ENCODE measurements at places on chromosomes 5 and 9. TPM values are rescaled to one million over a fixed set of nuclear protein-coding genes. Genes with fewer than 3 reads are reported as not detected.

DNA sequence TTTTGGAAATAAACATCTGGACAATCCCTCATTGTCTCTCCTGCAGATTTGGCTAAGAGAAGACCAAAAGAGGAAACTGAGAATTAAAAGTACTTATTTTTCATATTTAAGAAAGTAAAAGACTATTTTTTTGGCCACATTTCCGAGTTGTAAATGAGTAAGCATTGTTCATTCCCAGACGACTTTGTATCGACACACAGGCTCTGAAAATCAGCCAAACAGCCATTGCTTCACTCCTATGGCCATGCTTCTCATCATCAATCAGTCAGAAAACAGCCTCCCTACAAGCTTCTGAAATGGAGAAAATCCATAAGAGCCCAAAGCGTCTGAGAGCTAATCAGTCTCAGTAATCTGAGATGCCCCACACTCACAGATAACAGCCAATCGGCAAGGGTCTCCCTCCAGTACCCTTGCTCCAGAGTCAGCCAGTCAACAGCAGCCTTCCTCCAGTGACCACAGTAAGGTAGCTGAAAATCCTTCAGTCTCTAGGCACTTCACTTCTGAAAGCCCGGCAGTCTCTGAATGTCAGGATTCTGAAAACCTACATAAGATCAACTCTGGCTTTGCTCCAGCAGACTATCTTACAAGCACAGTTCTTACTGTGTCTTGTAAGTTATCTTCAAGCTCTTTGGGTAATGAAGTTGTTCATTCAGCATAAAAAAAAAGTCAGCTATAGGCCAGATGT is 30.9 kb downstream of the CDO1 start:
- no peak for DNase-seq

- no peak for DNase-seq
These were observed 8.7 kb upstream of the OR5C1 start for GRCh38 chr9:122780026-122780425.

DNA sequence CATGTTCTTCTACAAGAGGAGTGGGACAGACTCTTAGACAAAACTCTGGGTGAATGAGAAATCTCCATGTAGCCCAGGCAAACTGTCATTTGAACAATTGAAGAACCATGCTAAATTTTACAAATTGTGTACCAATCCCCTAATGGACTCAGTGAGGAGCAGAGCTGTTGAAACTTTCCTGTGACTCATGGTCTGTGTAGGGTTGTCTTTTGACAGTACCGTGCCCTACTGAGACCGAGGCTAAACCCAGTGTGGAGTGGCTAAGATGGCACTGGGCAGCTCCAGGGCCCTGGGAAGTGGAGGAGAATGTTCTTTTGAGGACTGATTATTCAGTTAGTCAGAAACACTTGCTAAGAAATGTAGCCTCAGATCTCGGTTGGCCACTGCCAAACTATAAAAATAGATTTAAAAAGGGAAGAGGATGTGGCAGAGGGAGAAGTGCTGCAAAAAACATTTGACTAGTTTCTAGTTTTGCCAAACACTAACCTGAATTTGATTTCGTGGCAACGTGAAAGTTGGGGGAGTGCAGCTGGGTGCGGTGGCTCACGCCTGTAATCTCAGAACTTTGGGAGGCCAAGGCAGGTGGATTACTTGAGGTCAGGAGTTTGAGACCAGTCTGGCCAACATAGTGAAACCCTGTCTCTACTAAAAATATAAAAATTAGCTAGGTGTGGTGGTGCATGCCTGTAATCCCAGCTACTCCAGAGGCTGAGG is 24.7 kb downstream of the POU4F3 start:
- no peak for DNase-seq

- DNase-seq: no peak
These were observed 20.8 kb downstream of the B4GALT1 start for GRCh38 chr9:33146298-33146697.

DNA sequence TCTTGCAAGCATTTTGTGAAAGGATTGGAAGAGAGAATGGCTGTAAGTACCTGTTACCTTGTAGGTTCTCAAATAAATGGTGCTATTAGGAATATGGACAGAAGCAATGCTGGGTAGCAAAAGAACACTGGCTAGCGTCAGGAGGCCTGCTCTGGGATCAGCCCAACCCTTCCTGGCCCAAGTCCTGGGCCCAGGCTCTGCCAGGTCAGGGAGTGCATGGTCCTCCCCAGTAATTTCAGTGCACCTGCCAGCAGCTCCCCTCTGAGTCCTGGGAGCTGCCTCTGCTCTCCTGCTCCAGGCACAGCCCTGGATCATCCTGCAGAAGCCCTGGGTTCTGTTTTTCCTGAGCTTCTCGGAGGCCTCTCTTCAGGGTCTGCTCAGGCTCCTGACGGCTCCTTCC is 89.5 kb upstream of the ARAP3 start:
- no peak for DNase-seq

GRCh38 chr9:136623016-136623841 is 39.5 kb upstream of the EGFL7 start:
- DNase-seq: no peak

GRCh38 chr9:127589955-127590370 is 22.1 kb upstream of the STXBP1 start:
- DNase-seq: peak; percentile 85

DNA sequence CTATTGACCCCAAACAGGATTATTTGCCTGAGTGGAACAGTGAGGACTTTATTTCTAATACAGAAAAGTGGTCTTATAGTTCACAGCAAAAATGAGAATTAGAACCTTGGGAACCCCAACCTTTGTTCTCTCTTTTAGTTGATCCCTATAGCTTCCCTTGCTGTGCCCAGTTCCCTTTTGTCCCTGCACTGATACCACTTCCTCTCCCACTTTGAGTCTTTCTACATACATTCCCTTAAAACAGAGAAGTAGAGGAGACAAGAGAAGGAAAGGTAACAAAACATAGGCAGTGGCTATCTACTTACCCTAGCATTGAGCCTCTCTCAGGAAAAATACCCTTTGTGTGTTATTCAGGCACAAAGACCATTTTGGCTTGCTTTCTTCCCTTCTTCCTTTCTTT is 246.4 kb downstream of the FAM114A2 start:
- DNase-seq: no peak

DNA sequence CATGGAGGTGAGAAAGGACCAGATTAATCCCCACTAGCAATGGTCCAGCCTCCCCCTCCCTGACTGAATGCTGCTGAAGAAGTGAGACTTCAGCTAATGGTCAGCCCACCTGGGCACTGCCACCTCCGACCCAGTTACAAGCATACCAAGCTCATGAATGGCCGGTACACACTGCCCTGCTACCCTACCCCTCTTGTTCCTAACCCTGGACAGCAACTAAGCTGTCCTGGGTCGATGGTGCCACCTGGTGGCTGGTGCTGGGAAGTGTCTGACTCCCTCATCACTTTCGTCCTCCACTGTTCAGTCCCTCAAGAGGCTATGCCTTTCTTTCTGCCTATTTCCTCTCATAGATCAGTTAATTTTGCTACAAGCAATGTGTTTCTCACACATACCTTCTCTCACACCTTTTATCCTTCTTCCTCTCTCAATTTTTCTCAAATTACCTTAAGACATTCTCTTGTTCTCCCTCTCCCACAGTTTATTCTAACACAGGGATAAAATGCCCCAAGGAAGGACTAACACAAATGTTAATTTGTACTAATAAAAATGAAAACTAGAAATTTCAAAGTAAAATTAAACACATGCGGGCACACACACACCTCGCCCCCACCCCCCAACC is 42.4 kb downstream of the PAX5 start:
- peak; percentile 7 for DNase-seq

- no peak for DNase-seq
These were observed 30.3 kb downstream of the SURF6 start for GRCh38 chr9:133305731-133306130.

DNA sequence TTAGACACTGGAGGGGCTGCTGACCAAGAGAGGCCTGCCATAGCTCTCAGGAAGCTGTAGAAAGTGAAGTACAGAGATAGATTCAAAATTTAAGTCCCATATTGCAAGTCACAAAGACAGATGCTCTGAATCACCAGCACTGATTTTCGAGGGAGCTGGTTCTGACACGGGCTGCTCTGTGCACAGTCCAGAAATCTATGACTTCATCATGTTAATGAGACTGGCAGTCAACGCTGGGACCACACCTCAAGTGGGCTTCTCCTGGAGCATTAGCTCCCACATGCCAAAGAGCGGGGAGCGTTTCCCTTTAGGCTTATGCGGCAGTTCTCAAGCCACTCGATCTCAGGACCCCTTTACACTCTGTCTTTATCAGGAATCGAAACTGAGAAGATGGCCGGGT is 34.2 kb upstream of the FAT2 start:
- DNase-seq: no peak

GRCh38 chr5:16869821-16870796 is 66.0 kb downstream of the MYO10 start:
- peak; percentile 54 for DNase-seq

- no peak for DNase-seq
These were observed 10.5 kb downstream of the LHX6 start for GRCh38 chr9:122218071-122218934.

DNA sequence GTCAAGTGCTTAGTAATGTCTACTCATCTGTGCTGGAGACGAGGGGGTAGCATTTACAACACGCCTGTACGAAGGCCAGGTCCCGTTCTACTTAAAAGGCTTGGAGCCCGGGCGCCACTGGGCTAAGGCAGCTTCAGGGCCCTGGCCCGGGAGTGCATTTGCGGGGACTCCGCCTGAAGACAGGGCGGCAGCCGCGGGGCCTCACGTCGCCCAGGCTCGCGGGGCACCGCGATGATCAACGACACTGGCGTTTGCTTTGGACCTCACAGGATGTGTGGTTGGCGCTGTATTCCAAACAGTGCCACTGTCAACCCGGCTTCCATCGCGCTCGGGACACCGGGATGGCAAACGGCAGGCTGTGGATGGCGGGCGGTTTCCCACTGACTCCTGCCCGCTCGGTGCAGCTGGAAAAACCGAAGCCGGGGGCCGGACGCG is 1.1 kb upstream of the TENT4A start:
- DNase-seq: peak; percentile 52

GRCh38 chr5:21817668-21818369 is 1035.3 kb downstream of the CDH12 start:
- peak; percentile 0 for DNase-seq

DNA sequence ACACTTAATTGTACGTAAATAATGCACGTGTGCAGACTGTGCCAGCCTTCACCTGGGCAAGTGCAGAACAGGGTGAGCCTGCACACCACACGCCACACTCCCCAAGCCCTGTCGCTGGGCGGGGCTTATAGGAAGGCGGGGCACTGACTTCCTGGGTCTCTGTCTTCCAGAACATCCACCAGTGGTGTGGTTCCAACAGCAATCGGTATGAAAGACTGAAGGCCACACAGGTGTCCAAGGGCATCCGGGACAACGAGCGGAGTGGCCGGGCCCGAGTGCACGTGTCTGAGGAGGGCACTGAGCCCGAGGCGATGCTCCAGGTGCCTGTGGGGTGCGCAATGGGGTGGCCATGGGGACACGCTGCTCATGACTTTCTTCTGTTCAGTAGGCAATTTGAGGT is 44.2 kb downstream of the GSN start:
- no peak for DNase-seq

- DNase-seq: no peak
These were observed 516.3 kb upstream of the ZNF608 start for GRCh38 chr5:125262782-125263181.

DNA sequence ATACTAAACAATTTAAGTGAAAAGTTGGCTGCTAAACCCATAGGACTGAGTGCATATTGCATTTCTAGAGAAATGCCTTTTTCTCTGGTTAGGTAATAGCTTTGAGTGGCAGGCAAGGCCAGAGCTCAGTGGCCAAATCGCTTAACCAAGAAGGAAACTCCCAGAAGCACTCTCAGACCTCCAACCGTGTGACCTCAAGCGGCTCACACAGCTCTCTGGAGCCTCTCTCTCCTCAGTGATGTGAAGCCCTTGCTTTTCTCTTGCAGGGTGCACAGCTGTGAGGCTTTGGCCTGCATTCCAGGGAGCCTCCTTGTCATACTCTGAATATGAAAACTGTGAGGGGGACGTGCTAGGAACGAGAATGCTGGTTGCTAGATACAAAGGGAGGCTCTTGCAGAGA is 106.7 kb downstream of the INSYN2B start:
- peak; percentile 74 for DNase-seq

GRCh38 chr9:19512103-19512832 is 103.5 kb downstream of the ACER2 start:
- DNase-seq: no peak

DNA sequence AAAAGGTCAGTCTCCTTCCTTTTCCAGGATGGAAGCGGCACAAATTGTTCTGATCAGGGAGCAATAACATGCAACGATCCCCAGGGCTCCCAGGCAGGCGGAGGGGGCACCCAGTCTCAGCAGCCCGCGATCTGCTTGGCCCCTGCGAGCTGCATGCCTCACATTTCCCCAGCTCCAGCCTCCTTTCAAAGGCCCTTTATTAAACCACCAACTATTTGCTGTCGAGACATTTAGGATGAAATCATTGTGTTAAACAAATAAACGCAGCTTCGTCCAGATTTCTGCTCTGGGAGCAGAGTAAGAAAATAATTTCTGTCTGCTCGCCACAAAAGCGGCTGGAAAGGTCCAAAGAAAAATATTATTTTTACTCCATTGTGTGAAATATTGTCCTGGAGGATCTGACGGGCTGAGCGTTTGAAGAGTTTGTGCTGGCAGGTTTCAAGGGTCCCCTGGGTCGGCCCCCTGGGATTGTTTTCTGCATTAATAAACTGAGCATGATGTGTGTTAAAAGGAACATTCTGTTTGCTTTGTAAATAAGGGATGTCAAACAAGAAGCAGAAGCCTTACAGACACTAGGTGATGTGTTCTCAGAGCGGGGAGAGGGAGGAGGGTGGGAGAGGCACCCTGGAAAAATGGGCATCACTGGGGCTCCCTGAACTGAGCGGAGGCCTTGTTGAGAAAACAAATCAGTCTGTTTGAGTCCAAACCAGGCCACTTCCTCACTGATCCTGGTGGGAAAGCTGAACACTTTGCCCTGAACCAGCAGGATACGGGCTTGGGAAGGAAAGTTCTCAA is 110.1 kb downstream of the FOXD1 start:
- DNase-seq: peak; percentile 13

GRCh38 chr5:136682986-136683385 is 317.6 kb upstream of the TRPC7 start:
- DNase-seq: no peak

ACOT12 gene
- total RNA-seq: not detected

OTULIN gene
- 31.1 TPM for total RNA-seq

SLC34A3 gene
- total RNA-seq: under 0.01 TPM

CNTNAP3B gene
- 0.97 TPM for total RNA-seq

TMOD1 gene
- total RNA-seq: 0.97 TPM

LVRN gene
- 0.64 TPM for total RNA-seq

SMIM33 gene
- not detected for total RNA-seq

TRMT10B gene
- total RNA-seq: 2.2 TPM

MZB1 gene
- total RNA-seq: 0.43 TPM

CPEB4 gene
- 33.8 TPM for total RNA-seq
